ENCODE measurements at places on chromosomes 3 and 15.

DNA sequence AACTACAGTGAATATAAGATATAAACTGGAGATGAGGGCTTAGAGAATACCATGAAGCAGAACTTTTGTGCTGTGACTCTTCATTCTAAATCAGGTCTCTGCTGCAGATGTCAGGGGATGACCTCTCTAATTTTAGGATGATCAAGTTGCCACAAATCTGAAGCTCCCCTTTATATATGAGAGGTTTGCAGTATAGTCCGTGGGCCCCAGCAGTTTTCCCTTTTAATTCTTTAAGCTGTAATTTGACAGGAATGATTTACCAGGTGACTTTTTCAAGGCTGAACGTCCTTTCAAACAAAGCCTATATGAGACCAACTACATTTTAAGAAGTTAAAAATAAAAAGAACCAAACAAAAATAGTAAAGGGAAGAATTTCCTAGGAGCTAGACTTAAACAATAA, 4.9 kb upstream of the PLOD2 start:
- DNase-seq = no peak

- DNase-seq = no peak
These were observed 1.0 kb downstream of the LRRC3B start for GRCh38 chr3:26623419-26624208.

DNA sequence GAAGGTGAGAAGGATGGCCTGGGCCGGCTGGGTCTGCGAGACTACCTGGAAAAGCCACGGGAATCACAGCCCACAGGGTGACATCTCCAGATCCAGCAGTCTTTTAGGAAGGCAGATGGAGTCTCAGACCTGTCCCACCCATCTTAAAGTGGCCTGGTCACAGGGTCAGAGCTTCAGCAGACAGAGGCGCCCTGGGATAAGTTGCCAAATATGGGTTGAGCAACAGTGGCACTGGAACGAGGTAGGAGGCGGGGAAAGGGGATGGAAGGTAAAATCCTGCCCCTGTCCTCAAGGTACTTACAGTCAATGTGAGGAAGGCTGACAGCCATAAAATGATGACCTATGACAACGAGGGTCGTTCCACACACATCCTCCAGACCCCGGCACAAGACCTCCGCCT, 80.7 kb downstream of the LIPC start:
- no peak for DNase-seq

DNA sequence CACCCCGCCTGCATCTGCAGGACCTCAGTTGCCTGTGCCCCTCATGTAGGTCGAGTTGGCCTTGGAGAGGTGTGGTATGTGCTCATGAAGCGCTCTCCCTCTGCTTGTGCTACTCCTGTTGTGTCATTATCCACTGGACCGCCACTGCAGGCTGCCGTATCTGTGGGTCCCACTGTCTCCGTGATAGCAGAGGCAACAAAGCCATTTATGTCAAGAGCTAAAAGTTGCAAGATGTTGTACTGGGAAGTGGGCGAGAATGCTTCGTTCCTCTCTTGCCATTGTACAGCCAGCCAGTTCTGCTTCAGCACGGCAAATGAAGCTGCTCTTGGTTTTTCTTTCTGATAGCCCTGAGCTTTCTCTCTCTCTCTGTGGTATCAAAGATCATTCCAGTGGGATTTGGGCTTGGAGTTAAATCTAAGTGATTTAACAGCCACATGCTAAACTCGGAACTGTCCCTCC, 89.0 kb downstream of the TMEM212 start:
- DNase-seq = peak; percentile 41

- DNase-seq = no peak
These were observed 724.8 kb upstream of the CFAP20DC start for GRCh38 chr3:59774634-59775033.

- no peak for DNase-seq
These were observed 14.5 kb upstream of the ARHGAP31 start for GRCh38 chr3:119279584-119280243.

DNA sequence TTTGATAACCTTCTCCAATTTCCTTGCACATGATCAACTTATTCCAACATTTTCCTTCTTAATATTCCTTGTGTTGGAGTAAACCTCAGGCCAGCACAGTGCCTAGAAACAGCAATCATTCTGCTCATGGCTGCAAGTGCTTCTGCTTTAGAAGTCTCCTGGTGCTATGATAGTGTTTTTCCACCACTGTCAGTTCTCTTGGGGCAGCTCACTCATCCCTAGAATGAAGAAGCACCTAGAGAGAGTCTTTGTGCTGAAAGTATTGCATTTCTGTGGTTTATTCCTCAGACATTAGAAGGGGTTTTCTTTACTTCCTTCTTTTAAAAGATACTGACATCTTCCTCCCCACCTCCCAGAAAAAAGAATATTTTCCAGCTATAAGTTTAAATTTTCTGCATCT, 183.5 kb downstream of the RYR3 start:
- DNase-seq = no peak

DNA sequence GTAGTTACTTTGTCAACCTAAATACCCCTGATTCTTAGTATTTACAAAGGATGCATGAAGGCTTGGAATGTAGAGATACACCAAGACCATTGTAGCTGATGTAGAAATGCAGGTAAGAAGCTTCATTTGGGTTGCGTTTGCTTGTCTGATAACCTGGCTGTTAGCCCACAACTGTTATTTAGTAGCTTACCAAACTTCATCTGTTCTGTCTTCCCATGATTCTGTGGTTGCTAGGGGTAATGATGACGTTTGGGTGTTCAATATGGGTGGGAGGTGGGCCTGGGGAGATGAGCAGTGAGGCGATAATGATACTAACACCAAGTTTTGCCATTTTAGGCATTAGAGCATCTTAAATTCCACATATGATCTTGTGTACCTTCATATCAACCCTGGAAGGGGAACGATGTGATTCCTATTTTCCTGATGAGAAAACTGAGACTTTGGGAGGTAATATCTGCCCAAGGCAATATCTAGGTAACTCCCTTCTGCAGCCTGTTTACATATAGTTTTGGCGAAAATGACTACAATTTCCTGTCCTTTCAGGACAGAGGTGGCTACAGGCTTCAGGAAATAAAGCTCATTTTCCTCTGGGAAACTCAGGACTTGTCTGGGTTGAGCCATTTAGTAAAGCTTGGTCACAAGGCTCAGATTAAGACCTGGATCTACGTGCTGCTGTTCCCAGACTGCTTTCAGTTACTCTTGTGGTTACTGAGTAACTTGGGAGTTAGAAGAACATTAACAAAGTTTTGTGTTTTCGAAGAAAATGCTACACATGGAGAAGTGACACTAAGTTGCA, 26.8 kb downstream of the FNDC3B start:
- peak; percentile 53 for DNase-seq

DNA sequence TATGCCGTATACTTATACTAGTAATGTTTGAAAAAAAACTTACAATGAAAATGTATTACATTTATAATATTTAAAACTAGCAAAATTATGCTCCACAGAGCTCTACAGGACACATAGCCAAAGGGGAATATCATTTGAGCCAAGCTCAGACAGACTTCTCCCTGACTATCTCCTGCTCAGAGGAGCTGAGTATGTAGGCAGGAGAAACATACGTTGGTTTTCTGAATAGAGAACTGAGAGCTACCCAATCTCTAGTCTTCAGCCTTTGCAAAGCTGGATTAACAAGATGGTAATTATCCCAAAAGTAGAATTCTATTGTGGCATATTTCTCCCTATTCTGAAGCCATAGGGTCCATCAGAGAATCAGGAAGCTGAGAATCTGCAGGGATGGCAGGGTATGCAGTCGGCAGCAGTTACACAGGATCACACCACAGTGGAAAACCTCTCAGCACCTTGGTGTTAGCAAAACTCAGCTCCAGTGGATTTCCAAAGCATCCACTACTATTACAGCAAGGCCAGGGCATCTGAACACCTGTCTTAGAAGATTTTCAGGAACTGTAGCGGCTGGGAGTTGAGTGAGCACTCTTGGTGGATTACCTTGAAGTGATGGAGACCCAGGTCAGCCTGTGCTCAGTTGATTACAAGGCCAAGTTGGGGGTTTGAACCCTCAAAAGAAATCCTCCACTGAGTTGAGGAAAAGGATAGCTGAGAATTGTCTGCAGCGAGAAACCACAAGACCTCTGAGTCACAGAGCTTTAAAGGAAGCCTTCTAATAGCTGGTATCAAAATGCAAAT, 30.1 kb downstream of the GPR15 start:
- peak; percentile 25 for DNase-seq

- no peak for DNase-seq
These were observed 37.9 kb downstream of the ADIPOQ start for GRCh38 chr3:186880406-186880805.

DNA sequence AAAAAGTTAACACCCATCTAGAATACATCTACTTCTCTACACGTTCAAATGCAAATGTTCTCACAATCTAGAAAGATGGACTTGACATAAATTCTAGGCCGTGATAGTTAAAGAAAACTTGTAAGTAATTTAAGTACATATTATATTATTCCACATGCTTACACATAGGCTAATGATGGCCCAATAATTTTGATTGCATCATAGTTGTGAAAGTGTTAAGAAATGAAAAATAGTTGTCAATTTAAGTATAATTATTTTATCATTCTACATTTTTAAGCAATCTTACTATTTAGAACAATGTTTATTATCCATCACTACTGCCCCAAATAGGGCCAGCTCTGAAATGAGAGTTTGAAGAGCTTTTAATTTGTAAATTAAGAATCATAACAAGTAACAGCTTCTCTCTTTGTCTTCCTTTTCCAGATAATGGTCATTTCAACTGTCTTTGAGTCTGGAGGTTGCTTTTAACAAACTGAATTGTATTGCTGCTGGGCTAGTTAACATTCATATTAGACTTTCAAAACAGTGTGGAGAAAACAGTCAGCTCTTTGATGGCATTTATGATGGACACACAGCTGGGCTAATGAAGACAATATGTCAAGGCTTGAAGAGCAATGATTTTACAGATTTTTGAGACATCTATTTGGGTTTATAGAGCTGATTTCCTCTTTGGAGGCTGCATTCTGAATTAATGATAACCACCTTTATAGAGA, 246.1 kb upstream of the KCNH8 start:
- no peak for DNase-seq

DNA sequence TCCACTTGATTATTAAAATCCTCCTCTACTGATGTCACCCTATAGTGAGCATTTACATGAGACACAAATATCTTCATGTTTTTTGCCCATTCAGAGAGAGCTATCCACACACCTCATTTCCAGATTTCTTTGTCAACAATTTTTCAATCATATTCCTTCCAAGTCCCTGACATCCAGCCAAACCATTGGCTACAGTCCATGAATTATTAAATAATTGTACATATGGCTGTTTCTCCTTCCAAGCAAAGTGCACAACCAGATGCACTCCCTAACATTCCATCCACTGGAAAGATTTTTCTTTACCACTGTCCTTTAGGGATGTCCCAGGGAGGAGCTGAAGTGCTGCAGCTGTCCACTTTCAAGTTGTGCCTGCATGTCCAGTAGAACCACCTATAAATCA, 328.0 kb upstream of the MDFIC2 start:
- DNase-seq = no peak

GRCh38 chr3:190053919-190054672, 66.6 kb downstream of the P3H2 start:
- DNase-seq = no peak

DNA sequence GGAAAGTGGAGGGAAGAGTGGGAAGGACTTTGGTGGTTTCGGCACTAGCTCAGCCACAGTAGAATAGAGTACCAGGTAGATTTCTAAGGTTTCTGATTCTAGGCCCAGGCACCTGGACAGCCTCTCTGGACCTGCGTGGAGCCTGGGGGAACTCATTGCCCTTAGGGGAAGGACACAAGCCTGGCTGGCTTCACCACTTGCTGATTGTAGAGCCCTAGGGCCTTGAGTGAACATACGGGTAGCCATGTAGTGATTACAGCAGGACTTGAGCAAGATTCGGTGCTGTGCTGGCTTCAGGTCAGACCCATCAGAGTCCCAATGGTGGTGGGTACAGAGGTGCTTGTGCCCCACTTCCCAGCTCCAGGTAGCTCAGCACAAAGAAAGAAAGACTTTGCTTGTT, 47.0 kb downstream of the FAM81A start:
- no peak for DNase-seq

GRCh38 chr3:46708401-46709156, 7.4 kb downstream of the TMIE start:
- DNase-seq = no peak

GRCh38 chr3:108983051-108983450, 29.4 kb upstream of the GUCA1C start:
- no peak for DNase-seq

- no peak for DNase-seq
These were observed 176.9 kb downstream of the BBX start for GRCh38 chr3:107699682-107700081.

- peak; percentile 6 for DNase-seq
These were observed 33.2 kb downstream of the SLC25A26 start for GRCh38 chr3:66253790-66254620.

GRCh38 chr15:38176155-38176554, 76.5 kb upstream of the SPRED1 start:
- peak; percentile 55 for DNase-seq

- DNase-seq = no peak
These were observed 486.8 kb downstream of the MAGI1 start for GRCh38 chr3:65551945-65552344.

DNA sequence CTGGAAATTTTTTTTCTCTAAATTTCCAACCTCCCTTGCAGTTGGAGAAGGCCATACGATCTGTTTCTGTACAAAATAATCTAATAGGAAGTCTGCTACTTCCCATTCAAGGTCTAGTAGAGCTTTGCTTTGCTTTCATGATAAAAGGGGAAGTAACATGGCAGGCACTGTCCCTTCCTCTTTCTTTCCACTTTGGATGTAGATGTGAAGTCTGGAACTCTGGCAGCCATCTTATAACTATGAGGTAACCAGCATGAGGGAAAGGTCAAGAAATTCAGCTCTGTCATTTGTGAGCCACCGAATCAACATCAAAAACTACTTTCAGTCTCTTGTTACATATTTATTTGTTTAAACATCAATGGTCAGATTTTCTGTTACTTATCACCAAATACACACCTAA, 156.3 kb downstream of the MTHFS start:
- DNase-seq = peak; percentile 19

- no peak for DNase-seq
These were observed 18.7 kb upstream of the TMEM115 start for GRCh38 chr3:50378024-50378423.

GRCh38 chr3:197023998-197024651, 5.5 kb downstream of the MELTF start:
- no peak for DNase-seq

- DNase-seq = peak; percentile 58
These were observed 13.0 kb upstream of the MANF start for GRCh38 chr3:51371943-51372557.

- no peak for DNase-seq
These were observed 649 bp upstream of the PLOD2 start for GRCh38 chr3:146161663-146162002.

- DNase-seq = no peak
These were observed 253.0 kb downstream of the ARRDC4 start for GRCh38 chr15:98213346-98213979.

GRCh38 chr3:153171918-153172317, 9.9 kb downstream of the RAP2B start:
- DNase-seq = no peak

- DNase-seq = no peak
These were observed 39.2 kb downstream of the DUT start for GRCh38 chr15:48370460-48370859.

- DNase-seq = peak; percentile 63
These were observed at the start of gene TMEM266 for GRCh38 chr15:76059320-76060117. Gene TMEM266, plus strand, starts transcription at chr15:76059985. Its CDS starts 74,279 bp downstream, at chr15:76134264.
